Occipital lobe (tissue), 3 donors: ENCODE measurements at places on chromosomes 4 and X.

GRCh38 chr4:47473141-47473750 lies 9.7 kb upstream of the COMMD8 start:
- DNase-seq = no peak

DNA sequence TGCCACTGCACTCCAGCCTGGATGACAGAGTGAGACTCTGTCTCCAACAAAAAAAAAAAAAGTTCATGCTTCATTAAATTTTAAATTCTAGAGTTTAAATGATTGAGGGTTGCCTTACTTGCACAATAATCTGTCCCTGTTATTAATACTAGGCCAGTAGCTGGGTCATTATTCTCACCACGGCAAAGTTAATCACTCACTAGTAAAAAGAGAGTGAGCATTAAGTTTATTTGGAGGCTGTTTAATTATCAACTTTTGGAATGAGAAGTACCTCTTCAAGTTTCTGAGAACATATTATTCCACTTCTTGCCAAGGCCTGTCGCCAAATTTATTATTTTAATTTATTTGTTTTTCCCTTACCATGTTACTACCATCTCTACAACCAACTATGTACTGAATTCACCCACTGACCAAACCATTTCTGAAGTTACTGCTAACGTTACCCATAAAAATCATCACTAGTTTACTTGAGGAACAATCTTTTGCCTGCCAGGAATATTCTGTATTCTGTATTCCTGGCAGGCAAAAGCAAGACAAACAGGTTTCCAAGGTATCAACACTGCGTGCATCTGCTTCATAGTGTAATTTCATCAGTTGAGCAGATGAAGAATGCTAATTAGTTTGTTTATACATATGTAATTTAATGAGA lies 26.5 kb downstream of the GUCY1A1 start:
- no peak for DNase-seq

DNA sequence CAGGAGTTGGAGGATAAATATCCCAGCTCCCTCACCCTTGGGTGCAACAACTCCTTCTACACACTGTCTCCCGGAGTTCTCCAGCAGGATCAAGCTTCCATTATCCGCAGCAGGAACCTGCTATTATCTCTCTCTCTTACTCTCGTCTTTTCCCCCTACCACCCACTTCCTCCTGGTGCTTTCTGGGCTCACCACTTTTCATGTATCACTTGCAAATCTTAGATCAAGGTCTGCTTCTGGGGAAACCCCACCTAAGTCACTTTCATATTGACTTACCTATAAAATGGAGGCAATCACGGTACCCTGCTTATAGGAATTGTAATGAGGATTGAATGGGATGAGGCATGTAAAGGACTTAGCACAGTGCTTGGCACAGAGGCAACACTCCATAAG lies 589.5 kb downstream of the BCOR start:
- DNase-seq = no peak

DNA sequence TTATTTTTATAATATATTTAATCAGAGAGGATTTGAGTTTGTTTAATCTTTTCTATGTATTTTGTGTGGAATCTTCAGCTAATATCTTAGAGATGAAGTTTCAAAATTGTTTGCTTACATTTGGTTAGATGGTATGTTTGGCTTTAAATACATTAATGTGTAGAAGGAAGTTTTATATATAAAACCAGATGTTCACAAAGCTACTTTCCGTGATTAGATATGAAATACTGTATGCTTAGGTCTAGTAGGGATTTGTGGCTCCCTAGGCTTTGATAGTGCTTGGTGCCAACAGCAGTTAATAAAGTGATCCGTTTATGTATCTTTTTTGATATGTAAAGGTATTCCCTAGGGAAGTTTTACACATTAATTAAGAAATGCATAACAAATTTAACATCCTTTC lies 223.0 kb downstream of the ARHGAP10 start:
- no peak for DNase-seq

GRCh38 chr4:113869743-113870375 lies 108.3 kb upstream of the CAMK2D start:
- no peak for DNase-seq

GRCh38 chrX:3374108-3374800 lies 27.8 kb upstream of the MXRA5 start:
- DNase-seq = no peak

- no peak for DNase-seq
Measured at GRCh38 chr4:89538171-89538570, 230.6 kb upstream of the GPRIN3 start.

DNA sequence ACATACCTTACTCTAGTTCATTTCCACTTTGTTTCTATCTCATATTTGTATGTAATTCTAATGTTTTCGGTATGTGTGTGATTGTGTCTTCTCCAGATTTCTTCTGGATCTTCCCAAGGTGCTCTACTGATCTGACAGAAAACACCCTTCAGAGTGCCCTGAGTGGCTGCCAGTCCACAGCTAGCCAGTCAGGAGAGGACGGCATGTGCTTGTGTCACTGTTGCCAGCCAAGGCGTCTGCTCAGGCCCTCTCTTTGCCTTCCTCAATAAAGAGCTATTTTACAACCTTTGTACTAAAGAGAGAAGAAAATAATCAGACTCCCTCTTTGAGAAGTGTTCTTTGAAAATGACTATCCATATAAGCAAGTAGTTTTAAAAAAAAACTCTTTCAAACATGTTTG lies 29.0 kb downstream of the CD99L2 start:
- no peak for DNase-seq

DNA sequence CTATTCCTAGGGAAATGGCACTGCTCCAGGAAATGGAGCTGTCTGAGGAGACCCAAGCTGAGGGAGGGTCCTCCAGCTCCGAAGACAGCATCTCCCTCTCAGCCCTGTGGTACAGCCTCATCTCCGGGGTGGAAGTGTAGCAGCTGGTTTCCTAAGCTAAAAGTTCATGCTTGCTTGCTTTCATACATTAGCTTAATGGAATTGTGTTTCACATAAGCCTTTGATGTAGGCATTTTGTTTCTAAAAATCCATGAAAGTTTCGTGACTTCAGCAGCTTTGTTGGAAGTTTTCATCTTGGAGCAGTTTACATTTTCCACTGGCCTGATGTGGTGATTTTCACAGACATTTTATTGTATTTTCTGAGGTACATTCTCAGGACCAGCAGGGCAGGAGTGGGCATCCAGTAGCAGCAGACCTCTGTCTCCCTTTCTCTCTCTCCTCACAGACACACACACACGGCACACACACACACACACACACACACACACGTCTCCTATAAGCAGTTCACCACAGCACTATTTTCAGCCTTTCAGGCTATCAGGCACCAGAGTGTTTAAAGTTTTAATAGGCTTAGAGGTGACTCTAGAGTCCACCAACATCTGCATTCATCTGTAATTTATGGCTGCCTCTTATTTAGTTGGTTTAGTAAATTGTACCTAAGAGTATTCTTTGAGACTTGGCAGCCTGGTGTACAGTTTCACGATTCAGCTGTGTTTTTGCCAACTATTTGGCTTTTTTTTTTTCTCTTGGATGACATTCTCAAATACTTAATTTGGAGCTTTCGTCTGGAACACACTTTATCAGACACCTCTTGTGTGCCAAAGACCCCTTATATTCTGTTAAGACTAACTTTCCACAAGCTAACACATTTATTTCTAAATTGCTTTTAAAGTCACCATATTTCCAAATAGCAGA lies 225.8 kb upstream of the SFRP2 start:
- no peak for DNase-seq

GRCh38 chr4:173237762-173238161 lies 69.2 kb downstream of the GALNT7 start:
- no peak for DNase-seq

GRCh38 chr4:120886191-120886590 lies 36.3 kb downstream of the PRDM5 start:
- DNase-seq = no peak

- no peak for DNase-seq
Measured at GRCh38 chr4:53914313-53915016, 149.9 kb downstream of the CHIC2 start.

DNA sequence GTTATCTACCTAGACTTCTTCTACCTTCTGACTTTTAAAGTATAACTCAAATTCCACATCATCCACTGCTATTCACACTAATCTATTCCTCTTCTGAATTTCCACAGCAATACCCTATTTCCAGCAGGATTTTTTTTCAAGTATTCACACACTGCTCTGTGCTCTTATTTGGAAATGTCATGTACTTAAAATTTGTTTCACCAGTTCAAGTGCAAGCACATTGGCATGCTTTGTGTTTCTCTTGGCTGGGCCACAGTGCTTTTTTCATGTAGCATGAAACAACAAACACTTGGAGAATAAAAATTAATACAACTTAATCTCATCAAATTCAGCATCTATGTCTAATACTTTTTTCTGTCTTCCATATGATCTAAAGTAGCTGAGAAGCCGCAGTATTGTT lies 161.8 kb upstream of the PCDH18 start:
- DNase-seq = no peak

- no peak for DNase-seq
Measured at GRCh38 chr4:48801016-48801715, 21.1 kb upstream of the FRYL start.

GRCh38 chr4:41384992-41385391 lies 128.3 kb downstream of the UCHL1 start:
- no peak for DNase-seq
